CD4-positive, alpha-beta T cell treated with Interleukin-4 for 4 hours (primary cell): ENCODE measurements at places on chromosomes 3 and 15.

DNA sequence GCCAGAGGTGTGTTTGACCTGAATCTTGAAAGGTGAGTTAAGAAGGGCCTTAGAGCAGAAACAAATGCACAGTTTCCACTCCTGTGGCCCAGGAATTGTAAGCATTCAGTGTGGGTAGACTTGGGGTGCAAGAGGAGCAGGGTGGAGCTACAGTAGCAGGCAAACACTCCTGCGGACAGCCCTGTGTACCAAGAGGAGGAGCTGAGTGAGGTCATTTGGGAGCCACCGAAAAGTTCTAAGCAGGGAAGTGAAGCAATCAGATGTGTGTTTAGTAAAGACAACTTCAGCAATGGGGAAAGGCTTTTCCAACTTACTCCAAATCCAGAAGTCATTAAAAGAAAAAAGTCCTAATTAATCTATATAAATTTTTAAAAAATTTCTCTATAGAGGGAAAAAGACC is 99.3 kb downstream of the ARHGEF26 start:
- no peak for DNase-seq

GRCh38 chr3:112086875-112087524 is 811 bp downstream of the C3orf52 start:
- no peak for DNase-seq

- DNase-seq: peak; percentile 20
Observed at GRCh38 chr15:101501703-101502373, 12.3 kb upstream of the PCSK6 start.

GRCh38 chr3:41874022-41874421 is 87.9 kb downstream of the ULK4 start:
- no peak for DNase-seq

DNA sequence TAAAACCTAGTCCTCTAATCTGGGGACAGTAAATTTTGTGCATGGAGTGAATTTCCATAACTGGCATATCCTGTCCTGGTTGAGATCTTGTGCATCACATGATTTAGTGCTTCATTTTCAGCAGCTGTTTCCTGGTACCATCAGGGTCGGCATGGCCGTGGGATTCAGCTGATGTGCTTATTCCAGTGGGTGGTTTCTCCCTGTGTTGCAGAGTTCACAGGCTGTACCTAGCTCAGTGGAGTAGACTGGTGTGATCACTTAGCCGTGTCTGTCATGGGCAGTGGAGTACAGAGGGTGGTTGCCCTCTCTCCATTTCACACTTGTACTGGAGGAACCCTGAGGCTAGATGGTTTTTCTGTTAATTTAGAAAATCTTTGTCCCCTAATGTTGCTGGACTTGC is 228.5 kb downstream of the PTPRG start:
- no peak for DNase-seq

DNA sequence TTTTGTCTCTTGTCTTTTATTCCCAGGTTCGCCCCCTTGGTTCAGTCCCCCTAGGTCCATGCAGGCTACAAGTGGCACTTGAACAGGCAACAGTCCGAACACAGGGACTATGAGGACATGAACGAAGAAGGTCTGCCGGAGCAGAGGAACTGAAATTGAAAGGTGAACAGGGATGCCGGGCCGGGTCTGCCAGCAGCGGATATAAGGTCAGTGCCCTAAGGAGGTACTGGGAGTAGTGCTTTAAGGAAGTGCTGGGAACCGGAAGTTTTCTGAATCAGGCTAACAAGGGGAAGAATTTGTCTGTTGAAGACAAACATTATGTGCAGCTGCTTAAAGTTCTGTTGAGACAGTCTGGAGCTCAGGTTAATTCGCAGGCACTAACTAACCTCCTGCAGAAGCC is 46.8 kb downstream of the LSM3 start:
- no peak for DNase-seq

- peak; percentile 83 for DNase-seq
Observed at GRCh38 chr3:172591876-172592771, 68.9 kb upstream of the TNFSF10 start.

DNA sequence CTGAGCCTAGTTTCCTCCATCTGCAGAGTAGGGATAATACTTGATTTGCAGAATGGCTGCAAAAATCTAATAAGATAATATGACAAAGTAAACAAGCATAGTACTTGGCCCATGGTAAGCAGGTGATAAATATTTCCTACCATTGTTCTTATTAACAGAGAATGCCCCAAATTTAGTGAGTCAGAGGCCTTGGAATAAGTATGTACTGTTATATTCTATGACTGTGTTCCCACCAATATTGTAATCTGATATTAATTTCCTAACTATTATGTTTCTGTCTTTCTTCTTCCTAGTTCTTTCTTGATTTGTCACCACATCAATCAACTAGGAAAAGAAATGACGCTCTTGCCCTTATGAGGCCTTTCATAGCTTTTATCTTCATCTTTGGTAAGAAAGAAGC is 178.4 kb upstream of the SLC2A2 start:
- DNase-seq: no peak

DNA sequence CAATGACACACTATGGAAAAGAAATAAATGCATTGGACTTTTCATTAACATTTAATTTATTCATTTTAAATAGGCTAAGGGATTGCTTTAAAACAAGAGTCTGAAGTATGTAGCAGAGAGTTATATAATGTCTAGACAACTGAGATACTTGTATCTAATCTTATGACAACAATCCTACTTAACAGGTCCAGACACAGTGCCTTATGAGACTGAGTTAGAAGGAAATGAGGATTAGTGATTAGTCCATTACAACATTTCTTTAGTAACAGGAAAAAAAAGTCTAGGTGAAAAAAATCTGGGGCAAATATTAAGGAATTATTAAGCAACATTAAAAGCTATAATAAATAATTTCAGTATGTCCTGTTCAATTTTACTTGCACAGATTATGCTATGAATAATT is 140.6 kb downstream of the MEIS2 start:
- DNase-seq: no peak

GRCh38 chr3:127392156-127392490 is 104.3 kb upstream of the PRR20G start:
- DNase-seq: no peak

DNA sequence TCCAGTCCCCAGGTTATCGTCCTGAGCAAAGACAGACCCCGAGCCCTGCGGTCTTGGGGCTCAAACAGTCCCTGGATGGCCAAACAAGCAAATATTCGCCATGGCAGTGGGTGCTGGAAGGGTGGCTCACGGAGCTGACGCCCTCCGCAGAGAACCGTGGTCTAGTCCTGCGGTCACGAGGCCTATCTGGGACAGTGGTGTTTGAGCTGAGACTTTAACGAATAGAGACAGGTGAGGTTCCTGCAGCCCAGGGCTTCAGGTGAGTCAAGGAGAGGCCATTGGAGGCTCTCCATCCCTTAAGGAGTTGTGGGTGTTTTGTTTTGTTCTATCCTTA is 399 bp upstream of the SUCLG2 start:
- no peak for DNase-seq

- DNase-seq: no peak
Observed at GRCh38 chr3:178310949-178311348, 225.3 kb upstream of the KCNMB2 start.
